BJ (cell line): ENCODE measurements at places on chromosomes 16 and 17.

DNA sequence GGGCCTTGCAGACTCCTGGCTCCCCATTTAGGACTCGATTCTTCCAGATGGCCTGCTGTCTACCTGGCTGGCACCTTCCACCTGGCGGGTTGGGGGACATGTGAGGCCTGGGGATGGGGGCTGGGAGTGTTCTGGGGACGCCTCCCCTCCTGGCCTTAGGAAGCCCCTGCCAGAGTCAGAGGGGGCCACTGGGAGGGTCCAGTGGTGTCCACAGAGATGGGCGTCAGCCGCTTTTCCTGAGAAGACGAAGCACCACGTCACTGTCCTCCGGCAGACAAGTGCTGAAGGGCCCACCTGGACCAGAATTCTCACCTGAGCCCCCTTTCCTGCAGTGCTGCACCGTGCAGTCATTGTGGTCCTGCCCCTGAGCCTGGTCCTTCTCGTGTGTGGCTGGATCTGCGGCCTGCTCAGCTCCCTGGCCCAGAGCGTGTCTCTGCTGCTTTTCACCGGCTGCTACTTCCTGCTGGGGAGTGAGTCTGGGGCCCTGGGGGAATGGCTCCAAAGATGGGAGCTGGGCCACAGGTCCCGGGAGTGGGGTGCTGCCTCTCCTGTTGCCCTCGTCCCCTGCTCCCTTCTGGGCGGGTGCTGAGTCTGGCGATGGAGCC, 2.9 kb downstream of the TMEM235 start:
- no peak for DNase-seq

DNA sequence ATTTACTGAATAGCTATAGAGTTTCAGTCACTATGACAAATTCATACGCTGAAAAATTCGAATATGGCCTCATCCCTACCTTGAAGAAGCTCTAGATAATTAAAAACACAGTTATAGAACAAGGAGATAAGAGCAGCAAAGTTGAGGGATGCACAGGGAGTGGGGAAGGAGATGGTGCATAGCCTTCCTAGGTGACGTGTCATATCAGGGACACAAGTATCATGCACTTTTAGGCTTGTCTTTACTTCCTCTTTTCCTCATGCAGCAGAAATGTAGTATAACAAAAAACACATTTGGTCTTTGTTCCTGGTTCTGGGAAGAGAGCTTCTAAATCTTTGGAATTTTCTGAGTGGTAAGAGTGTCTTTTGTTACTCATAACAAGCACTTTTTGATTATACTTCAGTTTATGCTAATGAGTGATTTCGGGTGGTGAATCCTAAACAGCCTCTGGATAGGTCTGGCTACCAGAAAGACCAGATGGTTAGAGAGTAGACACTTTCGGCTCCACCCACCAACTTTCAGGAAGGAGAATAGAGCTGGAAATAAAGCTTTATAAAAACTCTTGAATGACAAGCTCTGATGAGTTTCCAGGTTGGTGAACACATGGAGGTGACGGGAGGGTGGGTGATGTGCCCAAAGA, 341.4 kb downstream of the UTP18 start:
- DNase-seq, result no peak

GRCh38 chr16:50989047-50989446, 162.0 kb downstream of the SALL1 start:
- DNase-seq, result no peak

- DNase-seq, result no peak
Measured at GRCh38 chr17:50904518-50905459, 38.6 kb upstream of the TOB1 start.

- no peak for DNase-seq
Measured at GRCh38 chr17:27333410-27333980, 39.6 kb downstream of the WSB1 start.

- DNase-seq, result no peak
Measured at GRCh38 chr16:56617212-56618085, 8.1 kb upstream of the MT1E start.

- DNase-seq, result no peak
Measured at GRCh38 chr17:2019723-2020122, 5.4 kb downstream of the RTN4RL1 start.

DNA sequence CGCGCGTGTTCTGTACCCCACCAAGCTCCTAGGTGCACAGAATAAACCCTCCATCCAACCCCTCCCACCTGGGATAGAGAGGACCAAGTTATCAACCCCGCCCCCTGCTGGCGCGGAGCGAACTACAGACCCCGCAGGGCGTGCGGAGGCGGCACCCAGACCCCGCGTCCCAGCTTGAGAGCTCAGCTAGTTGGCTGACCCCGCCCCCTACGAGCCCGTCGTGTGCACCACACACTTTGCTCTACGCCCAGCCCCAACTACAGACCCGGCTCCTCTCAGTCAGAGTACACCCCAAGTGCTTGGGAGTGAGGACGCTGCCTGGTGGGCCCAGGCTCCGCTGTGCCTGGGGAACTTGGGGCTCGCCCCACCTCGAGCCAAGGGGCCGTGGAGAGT, 1.5 kb downstream of the GRIN2A start:
- DNase-seq, result no peak

- no peak for DNase-seq
Measured at GRCh38 chr17:79294459-79295071, 219.9 kb downstream of the ENGASE start.

- DNase-seq, result no peak
Measured at GRCh38 chr16:70711211-70712031, 25.6 kb upstream of the MTSS2 start.
